ENCODE measurements at places on chromosomes 12 and 14.

GRCh38 chr12:46677749-46678148 lies 148.0 kb downstream of the SLC38A4 start:
- no peak for DNase-seq

DNA sequence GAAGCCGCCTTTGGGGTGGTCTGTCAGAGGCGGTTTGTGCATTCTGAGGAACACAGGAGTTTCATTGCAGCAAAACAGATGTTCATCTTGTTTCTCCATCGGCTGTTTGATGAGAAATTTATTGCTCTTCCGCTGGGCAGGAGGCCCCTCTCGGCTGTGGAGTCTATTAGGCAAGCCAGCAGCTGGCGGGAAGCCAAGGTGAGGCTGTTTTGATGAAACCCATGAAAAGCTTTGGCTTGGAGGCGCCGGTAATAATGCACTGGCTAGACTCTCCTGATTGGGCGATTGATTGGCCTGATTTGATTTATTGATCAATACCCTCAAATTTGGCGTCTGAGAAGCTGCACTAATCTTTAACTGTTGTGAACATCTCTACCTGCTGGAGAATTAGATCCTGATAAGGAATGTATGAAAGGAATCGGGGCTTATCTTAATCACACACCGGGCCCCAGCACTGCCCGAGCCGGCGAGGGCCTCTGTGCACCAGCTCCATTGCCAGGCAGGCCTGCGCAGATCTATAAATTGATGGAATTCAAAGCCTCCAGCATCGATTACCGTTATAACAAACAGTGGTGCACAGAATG lies 187.7 kb downstream of the PHETA1 start:
- no peak for DNase-seq

DNA sequence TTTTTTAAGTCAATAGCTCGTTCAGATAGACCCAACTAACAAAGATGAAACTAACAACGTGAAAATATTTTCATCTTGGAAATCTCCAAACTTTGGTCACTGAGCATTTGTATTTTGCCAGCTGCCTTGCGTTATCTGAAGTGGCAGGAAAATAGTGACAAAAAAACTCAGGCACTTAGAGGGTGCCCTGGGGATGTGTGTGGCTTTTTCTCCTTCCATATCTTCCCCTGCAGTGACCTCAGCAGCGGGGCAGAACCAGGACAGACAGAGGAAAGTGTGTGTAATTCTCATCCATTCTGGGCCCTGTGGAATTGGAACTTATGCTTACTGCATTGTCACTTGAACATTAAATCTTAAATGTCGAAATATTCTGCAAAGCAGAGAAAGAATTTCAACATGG lies 152.0 kb downstream of the BCAT1 start:
- no peak for DNase-seq

GRCh38 chr12:109197327-109197726 lies 80.9 kb downstream of the ACACB start:
- no peak for DNase-seq

DNA sequence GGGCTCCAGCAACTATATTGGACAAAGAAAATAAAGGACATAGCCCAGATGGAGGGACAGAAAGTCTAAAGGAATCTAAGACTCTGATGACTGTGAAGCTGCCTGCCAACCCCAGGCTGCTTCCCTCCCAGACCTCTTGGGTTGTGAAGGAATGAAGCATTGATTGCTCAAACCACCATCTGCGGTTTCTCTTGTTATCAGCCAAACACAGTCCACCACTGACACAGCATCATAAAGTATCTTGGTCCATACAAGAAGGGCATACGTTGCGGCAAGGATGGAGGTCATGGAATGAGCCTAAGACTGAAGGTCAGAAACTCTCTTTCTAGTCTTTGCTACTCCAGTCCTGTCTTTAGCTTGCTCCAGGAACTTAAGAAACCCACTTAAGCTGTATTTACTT lies 58.5 kb upstream of the PLXNC1 start:
- DNase-seq = no peak

GRCh38 chr12:14824012-14824634 lies 10.1 kb upstream of the SMCO3 start:
- no peak for DNase-seq

GRCh38 chr12:105449431-105449830 lies 118.9 kb downstream of the C12orf75 start:
- DNase-seq = no peak

DNA sequence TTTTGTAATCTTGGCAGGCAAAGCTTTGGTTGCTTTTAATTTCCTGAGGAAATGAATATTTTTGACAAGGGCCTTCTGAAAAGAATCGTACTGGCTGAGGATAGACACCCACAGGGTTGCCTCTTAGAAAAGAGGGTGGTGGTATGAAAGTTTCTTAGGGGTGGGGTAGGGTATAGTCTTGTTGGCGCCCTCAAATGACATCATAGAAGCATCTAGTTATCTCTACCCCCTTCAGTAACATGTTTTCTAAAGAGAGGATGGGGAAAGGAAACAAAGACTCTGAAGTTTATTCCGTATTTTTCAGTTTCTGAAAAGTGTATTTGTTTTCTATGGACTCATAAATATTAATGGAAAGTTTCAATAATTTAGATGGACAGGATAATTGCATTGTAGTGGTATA lies 13.7 kb downstream of the PRKCH start:
- DNase-seq = no peak

GRCh38 chr14:56374421-56374820 lies 205.2 kb upstream of the TMEM260 start:
- no peak for DNase-seq
